Upper lobe of left lung (tissue), 6 donors: ENCODE measurements at places on chromosomes 6 and 20. TPM values are rescaled to one million over a fixed set of nuclear protein-coding genes. Genes with fewer than 3 reads are reported as not detected.

GRCh38 chr6:10692965-10693538 lies 1.4 kb downstream of the C6orf52 start:
- DNase-seq = no peak
- H3K36me3 ChIP-seq = peaks cover 8% of the 10 kb centered on the region
- no peak overlapping the region for H3K27ac ChIP-seq
- H3K4me3 ChIP-seq = no peak overlapping the region
- H3K4me1 ChIP-seq = peaks cover 29% of the 10 kb centered on the region

DNA sequence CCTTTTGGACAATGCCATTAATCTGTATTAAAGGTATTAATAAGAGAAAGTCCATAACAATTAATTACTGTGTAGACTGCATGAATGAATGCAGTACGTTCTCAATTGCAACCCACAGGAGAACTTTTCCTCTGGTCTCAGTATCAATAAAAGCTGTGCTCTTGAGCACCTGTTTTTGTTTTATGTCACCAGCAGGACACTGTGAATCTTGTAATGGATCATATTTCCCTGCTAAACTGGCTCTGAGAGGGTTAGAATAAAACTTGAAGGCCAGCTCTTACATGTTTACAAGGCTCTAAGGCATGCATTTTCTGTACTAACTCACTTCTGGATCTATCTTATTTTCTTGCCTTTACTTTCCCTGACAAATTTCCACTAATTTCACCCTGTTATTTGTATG lies 214.3 kb upstream of the PLN start:
- no peaks in the 10 kb centered on the region for H3K36me3 ChIP-seq
- H3K4me3 ChIP-seq = no peak overlapping the region
- no peaks in the 10 kb centered on the region for H3K4me1 ChIP-seq
- H3K27ac ChIP-seq = no peak overlapping the region
- no peak for DNase-seq

GRCh38 chr20:31549513-31549880 lies 35.3 kb downstream of the HM13 start:
- peaks cover 31% of the 10 kb centered on the region for H3K36me3 ChIP-seq
- H3K4me3 ChIP-seq = no peak overlapping the region
- no peak for DNase-seq
- H3K27me3 ChIP-seq = no peaks in the 10 kb centered on the region

Gene HEY2
- 1.4 TPM for total RNA-seq

DNA sequence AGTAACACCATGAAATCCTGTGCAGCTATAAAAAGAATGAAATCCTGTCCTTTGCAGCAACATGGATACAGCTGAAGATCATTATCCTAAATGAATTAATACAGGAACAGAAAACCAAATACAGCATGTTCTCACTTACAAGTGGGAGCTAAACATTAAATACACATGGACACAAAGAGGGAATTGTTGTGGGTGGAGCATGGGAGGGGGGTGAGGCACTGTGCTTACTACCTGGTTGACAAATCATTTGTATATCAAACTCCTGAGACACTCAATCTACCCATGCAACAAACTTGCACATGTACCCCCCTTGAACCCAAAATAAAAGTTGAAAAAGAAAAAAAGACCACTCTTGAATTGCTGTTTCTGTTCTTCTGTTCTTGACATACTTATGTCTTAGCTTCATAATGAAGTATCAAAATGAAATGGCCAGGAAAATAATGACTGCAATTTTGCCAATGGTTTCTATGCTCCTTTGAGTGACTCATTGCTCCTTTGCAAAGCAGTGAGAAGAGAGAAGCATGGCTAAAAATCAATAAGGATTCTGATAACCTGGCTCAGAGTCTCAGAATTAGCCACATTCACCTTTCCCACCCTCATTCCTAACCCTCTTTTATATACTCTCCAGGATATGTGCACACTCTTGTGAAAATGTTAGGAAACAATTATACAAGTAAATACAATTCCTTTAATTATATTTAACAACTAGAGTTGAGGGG lies 71.0 kb downstream of the CYP39A1 start:
- H3K4me3 ChIP-seq = no peak overlapping the region
- H3K4me1 ChIP-seq = no peaks in the 10 kb centered on the region
- H3K36me3 ChIP-seq = no peaks in the 10 kb centered on the region
- DNase-seq = no peak
- no peak overlapping the region for H3K27ac ChIP-seq

Gene TRIM15
- 1.0 TPM for total RNA-seq

Gene TUBB1
- total RNA-seq = 9.3 TPM

DNA sequence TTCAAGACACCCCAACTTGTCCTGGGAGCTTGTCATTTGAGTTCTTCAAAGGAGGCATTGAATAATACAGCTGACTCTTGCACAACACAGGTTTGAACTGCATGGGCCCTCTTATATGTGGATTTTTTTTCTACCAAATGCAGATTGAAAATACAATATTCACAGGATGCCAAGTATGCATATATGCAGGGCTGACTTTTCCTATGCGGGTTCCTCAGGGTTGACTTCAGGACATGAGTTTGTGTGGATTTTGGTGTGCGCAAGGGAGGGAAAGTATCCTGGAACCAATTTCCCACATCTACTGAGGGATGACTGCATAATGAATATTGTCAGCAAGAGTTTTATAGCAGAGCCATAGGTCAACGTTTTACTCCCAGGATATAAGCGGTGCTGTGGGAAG lies 70.0 kb upstream of the RALY start:
- no peaks in the 10 kb centered on the region for H3K27me3 ChIP-seq
- H3K36me3 ChIP-seq = no peaks in the 10 kb centered on the region
- no peak overlapping the region for H3K27ac ChIP-seq
- H3K4me3 ChIP-seq = no peak overlapping the region
- DNase-seq = no peak

Gene SNAI1
- total RNA-seq = 11.0 TPM
